Renal pelvis (tissue), 12 donors: ENCODE measurements at places on chromosomes 7 and 10.

DNA sequence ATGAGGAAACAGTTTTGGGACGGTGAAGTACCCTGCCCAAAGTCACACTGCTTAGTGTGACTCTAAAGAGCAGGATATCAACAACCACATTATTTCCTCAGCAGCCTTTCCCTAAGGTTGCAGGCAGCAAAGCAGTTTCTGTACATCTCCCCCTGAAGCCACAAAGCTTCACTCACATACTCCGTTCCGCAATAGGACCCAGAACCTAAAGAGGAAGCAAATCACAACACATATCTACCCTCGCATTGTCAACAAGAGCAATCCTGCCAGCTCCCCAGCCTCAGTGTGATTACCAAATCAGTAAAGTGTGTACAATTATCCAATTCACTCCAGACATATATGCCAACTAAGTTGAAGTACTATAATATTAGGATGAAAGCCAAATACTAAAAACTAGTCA, 30.8 kb downstream of the VAX1 start:
- DNase-seq, result no peak

- DNase-seq, result no peak
These were observed 481.4 kb downstream of the GALNT17 start for GRCh38 chr7:71613313-71613712.

DNA sequence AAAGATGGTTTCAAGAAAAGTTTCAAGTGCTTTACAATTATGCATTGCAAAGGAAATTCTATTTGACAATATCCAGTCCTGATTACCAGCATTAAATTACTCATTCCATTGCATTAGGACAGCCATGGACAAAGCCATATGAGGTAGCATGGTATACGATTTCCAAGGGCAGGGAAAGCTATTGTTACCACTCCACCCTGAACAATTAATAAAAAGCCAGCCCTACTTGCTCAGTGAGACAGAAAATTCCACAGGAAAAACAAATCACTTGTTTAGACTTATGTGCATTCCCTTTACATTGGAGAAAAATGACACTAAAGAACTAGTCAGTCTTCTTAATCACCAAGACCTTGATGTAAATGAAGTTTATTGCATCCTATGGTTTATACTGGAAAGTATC, 5.6 kb downstream of the CD36 start:
- DNase-seq, result no peak

- no peak for DNase-seq
These were observed 74.6 kb upstream of the PDSS1 start for GRCh38 chr10:26622891-26623290.

DNA sequence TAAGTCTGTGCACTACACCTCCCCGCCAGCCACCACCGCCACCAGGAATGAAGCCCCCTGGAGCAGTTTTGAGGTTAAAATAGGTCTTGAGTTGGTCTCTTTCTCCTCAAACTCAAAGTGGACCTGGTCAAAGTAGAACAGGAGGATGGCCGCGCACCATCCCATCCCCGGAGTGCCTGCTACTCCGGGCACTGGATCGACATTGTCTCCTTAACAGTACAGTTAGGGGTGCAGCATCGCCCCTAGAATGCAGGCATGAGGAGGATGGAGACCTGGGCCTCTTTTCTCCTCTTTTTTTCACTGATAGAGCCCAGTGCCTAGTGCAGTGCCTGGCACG, 145.5 kb downstream of the SLIT1 start:
- no peak for DNase-seq

GRCh38 chr10:125550362-125550761, 132.6 kb downstream of the TEX36 start:
- no peak for DNase-seq

GRCh38 chr7:46444256-46444655, 523.2 kb upstream of the IGFBP3 start:
- DNase-seq, result no peak

- DNase-seq, result no peak
These were observed 148.4 kb upstream of the STEAP1 start for GRCh38 chr7:90005836-90006235.

GRCh38 chr10:122130474-122131110, 140.5 kb upstream of the BTBD16 start:
- no peak for DNase-seq

DNA sequence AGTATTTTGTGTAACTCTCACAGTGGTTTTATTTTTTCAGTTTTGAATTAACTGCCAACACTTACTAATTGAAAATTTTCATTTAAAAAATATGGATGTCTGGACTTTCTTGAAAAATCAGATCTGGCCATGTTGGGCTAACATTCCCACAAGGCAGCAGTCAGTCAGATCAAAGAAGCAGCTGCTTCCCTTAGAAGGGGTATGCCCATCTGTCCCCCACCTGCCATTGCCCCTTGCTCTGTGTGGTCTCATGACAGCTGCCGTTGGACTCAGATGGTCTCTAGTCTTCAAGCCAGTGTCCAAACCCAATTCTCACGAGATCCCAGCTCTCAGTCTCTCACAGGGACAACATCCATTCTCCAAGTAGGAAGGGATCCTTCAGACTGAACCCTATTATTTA, 212.1 kb upstream of the GHITM start:
- no peak for DNase-seq

GRCh38 chr7:69800495-69800894, 202.2 kb downstream of the AUTS2 start:
- no peak for DNase-seq

GRCh38 chr10:6301488-6302075, 98.8 kb downstream of the PFKFB3 start:
- DNase-seq, result no peak

DNA sequence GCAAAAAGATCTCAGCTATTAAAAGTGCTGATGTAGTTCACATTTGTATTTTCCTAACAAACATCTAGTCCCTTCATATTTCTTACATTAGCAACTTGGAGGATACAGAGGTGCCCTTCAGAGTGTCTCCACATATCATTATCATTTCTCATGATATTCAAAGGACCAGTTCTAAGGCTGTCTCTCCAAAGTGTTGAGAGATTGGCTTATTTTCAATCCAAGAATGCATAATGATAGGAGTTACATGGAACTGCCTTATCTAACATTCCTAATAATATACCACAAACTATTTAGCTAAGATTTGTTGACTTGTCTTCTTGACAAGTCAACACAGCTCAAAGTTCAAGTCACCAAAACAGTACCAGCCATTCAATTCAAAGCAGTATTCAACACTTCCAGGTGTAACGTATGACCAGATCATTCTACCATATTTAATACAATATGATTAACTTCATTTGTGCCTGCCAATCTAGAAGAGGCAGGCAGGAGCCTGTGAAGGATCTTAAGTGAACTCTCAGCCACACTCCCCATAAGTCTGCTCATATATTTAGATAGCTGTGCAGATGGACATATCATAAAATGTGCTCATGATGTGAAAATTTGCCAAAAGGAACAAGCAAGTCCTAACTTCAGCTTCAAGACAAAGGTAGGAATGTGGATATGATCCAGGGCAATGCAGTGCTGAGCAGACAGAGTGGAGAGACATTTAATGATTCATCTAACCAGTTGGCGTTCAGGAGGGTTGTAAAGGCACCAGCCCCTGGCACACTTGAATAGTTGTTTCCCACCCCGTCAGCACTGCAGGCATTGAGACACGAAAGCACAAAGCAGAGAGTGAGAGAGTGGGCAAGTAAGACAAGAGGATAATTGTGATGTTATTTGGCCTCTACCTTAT, 108.3 kb downstream of the MTERF1 start:
- no peak for DNase-seq

DNA sequence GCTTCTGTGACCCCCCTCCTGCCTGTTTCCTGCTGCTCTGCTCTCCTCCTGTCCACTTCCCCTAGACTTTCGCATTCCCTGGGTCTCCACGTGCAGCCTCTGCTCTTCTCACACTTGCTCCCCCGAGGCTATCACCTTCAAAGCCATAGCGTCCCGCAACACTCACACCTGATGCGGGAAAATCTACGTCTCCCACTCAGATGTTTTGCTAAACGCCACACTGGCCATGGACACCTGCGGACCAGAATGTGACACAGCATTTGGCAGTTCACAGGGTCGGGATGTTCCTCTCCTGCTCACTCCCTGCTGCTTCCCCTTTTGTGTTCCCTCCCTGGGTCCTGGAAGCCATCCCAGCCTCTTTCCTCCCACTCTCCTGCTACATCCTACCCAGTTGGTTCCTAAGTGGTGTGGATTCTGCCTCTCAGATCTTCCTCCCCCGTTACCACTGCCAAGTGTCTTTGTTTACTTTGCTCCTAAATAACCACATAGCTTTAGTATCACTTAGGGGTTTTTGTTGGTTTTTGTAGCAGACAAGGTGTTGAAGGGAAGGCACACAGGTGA, 33.7 kb upstream of the RBM33 start:
- DNase-seq, result no peak

DNA sequence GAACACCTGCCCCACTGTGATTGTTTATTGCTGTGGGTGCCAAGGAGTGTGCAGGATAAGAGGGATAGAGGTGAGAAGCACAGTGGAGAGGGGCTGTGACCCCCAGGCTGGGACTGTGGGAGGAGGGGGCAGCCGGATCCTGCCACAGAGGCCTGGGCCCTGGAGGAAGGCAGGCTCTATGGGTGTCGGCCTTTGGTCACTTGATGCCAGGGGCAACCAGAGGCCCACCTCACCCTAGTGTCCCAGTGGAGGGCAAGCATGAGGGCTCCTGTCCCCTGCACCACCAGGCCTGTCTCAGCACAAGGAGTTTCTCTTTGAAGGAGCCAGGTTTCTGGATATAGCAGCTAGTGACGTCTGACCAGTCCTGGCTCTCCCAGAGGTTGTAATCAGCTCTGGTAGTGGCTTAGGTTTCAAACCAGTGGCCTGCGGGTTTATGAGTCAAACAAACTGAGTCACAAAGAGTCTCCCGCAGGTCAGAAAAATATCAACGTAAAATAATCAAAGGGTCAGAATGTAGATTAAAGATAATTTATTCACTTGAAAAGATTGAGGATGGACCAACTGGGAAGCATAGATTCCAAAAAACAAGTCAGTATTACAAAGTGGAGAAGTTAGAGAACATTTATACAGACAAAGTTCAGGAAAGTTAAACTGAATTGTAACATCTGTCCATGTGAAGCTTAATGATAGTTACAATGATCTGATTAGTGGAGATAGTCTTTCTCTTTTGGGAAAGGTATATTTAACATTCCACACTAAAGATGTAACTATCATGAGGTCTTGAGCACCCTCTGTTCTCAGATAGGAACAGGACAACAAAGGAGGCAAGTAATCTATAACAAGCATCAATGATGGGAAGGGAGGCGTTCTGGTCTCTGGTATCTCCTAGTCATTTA, 37.2 kb upstream of the ZNF488 start:
- DNase-seq, result no peak

DNA sequence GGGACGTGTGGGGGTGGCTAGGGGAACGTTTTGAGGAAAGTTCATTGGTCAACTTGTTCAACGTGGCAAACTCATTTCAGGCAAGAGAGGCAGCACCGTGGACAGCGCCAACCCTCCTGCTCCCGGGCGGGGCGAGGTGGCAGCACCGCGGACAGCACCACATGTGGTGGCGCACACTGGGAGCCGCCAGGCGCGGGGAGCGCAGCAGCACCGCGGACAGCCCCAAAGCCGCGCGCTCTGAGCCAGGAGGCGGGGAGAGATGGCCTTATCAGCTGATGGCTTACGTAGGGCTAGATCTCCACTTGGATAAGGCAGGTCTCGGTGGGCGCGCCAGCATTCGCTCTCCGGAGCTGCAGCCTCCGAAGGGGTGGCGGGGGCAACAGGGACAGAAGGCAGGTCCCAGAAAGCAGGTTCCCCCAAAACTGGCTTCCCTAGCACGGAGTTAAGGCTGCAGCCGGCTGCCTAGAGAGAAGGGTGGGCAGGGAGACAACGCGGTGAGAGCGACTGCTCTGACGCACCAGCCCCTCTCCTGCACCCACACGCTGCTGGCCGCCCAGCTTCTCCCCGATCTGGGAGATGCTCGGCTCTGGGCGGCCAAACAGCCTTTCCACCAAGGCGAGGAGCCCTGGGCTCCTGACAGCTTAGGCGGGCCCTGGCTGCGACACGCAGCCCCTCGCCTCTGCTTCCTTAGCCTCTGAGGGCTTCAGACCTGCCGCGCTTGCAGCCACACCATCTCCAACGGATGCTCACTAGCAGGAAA, at the start of gene HTR5A:
Gene HTR5A (plus strand): TSS at position 333 of the 760 bp plus-strand sequence. CDS start 576 bp downstream, outside the sequence.
- peak; percentile 91 for DNase-seq

- no peak for DNase-seq
These were observed 24.9 kb downstream of the TFAM start for GRCh38 chr10:58409956-58410610.

- no peak for DNase-seq
These were observed 28.1 kb upstream of the TRIL start for GRCh38 chr7:28986028-28986764.

DNA sequence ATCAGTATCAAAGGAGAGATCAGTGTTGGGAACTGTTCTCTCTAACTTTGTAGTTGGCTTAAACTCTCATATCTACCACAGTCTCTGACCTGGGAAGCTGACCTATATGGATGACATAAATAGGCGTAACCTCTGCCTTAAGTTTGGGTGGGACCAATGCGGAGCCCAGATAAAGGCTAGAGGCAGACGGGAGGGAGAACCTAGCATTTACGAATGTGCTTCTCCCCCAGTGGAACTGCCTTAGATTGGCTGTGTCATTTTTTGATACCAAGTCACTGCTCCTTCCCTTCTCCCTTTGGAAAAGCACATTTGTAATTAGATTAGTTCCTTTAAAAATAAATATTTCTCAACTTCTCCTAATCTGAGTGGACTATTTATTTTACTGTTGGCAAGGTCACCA, 23.7 kb upstream of the LRRN3 start:
- no peak for DNase-seq

DNA sequence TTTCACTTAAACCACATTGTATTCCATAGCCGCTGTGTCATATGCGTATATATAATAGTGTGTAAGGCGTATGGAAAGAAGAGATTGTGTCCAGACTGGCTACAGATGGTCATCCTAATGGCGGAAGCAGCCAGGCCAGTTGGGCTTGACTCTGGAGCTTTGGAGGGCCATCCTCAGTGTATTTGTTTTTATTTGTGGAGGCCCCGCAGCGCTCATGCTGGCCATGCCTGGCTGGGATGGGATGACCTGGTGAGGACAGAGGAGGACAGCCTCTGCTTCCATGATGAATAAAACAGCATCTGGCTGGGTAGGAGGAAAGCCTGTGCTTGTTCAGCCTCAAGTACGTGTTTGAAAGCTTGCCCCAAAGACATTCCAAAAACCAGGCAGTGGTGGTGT, 220.3 kb downstream of the EBF3 start:
- DNase-seq, result no peak

GRCh38 chr10:27349987-27350386, 109.4 kb upstream of the ACBD5 start:
- no peak for DNase-seq

GRCh38 chr10:14926061-14926470, 27.8 kb downstream of the DCLRE1C start:
- no peak for DNase-seq

DNA sequence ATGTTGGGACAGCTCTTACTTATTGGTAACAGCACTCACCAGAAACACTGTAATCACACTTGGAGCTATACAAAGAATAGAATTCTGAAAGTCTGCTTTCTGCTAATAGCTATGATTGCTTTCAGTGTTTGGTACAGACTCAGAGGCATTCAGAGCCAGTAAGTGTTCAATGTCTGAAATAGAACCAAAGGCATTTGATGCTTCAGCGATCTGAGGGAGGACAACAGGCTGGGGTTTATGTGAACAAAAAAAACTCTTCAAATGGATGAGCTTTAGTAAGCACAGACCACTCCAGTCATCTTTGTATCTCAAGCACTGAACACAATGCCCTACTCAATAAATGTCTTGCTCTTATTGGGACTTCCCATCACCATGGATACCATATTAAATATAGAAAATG, 322.8 kb upstream of the GRM3 start:
- peak; percentile 2 for DNase-seq

GRCh38 chr10:50892467-50892866, 7.0 kb upstream of the A1CF start:
- no peak for DNase-seq

GRCh38 chr7:48207155-48207675, 36.0 kb downstream of the ABCA13 start:
- DNase-seq, result no peak
